Suprapubic skin (tissue), 4 donors: ENCODE measurements at places on chromosomes 7 and 10. TPM values are rescaled to one million over a fixed set of nuclear protein-coding genes. Genes with fewer than 3 reads are reported as not detected.

DNA sequence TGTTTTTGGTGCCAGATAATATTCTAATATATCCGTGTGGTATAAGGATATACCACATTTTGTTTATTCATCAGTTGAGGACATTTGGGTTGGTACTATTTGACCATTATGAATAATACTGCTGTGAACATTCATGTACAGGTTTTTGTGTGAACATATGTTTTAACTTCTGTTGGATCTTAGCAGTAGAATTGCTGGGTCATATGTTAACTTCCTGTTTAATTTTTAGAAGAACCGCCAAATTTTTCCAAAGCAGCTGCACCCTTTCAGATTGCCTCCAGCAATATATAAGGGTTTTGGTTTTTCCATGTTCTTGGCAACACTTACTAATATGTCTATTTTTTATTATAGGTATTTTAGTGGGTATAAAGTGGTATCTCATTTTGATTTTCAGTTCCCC, 22.8 kb downstream of the VPS26A start:
- H3K27ac ChIP-seq: no peak overlapping the region
- no peak for DNase-seq
- H3K4me1 ChIP-seq: peaks cover 13% of the 10 kb centered on the region
- H3K27me3 ChIP-seq: no peaks in the 10 kb centered on the region

DNA sequence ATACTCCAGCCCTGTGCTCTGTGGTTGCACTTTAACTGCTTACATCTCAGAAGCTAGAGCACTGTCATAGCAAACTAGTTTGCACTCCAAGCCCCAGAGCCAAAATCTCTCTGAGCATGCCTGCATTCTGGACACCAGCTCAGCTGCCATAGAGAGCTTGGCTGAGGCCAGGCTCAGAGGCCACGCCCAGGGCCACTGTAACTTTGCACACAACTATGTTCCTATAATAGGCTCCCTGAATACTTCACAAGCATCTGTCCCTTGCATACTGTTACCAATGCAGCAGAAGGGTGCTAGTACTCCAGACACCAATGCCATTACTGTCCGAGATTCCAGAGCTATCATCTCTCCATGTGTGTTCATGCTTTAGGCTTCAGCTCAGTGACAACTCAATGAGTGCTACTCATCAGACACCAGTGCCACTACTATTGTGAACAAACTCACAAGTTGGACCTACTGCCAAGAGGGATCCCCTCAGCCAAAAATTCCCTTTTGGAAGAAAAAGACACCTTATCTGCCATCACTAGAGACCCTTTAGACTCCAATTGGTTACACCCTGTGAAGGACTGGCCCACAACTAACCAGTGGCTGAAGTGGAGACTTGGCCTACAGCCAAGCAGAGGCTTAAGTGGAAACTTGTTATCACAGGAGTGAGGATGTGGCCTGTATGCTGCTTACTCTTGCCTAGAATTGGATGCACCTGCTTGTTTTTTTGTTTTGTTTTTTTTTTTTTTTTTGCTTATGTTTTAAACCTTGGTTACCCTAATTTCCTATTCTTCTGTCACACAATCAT, 211.6 kb upstream of the MAGI2 start:
- H3K4me3 ChIP-seq: no peak overlapping the region
- no peaks in the 10 kb centered on the region for H3K27me3 ChIP-seq
- no peaks in the 10 kb centered on the region for H3K36me3 ChIP-seq
- no peak for DNase-seq
- H3K27ac ChIP-seq: no peak overlapping the region

DNA sequence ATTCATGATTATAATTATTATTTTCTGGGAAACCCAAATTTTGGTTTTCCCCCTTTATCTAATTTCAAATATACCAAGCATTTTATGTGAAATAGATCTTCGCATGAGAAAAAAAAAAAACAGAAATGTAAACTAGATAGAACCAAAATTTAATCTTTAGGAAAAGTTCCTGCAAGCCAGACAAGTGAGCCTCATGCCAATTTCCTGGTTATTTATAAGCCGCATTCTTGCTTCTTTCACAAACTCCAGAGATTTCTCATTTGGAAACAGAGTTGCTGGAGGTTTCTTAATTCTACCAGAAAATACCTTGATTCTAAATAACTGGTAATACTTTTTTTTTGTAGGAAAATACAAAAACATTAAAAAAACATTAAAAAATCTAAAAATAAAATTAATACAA, 690.4 kb upstream of the IGFBP3 start:
- no peak for DNase-seq
- H3K27me3 ChIP-seq: no peaks in the 10 kb centered on the region
- H3K27ac ChIP-seq: no peak overlapping the region
- no peaks in the 10 kb centered on the region for H3K4me1 ChIP-seq
- no peaks in the 10 kb centered on the region for H3K36me3 ChIP-seq

GRCh38 chr7:42253316-42253715, 16.3 kb upstream of the GLI3 start:
- no peaks in the 10 kb centered on the region for H3K4me1 ChIP-seq
- H3K27me3 ChIP-seq: no peaks in the 10 kb centered on the region
- DNase-seq: no peak

DNA sequence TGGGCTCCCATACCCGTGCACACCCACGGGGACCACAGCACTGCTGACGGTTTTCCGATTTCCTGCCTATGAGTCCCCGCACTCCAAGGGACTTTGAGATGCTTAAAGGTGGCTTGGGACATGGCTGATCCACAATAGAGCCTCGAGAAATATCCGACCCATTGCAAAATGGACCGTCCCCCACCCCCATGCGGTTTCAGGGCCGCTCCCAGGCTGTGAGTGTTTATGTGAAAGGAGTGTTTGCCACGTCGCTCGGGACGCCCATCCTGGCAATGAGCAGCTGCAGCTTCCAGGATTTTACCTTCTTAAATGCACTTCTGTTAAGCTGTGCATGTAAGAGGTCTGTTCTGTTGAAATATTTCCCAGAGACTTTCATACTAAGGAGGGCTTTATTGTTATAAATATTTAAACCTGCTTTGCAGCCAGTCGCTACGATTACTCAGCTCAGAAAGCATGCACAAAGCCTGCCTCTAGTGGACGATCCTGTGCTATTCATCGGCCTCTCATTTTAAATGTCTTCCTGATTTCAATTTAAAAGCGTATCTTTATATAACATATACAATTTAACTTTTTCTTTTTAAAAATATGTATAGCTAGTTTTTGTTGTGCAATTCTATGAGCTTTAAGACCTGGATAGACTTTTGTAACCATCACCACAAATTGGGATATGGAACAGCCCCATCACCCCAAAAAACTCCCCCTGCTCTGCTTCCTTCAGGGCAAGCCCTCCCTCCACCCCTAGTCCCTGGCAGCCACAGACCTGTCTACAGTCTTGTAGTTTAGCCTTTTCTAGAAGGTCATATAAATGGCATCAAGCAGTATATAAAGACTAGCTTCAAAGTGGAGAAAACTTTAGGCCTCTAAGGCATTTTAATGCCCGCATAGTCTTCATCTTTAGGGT, 418.3 kb downstream of the PAXIP1 start:
- H3K27me3 ChIP-seq: no peaks in the 10 kb centered on the region
- DNase-seq: no peak
- no peak overlapping the region for H3K27ac ChIP-seq
- no peaks in the 10 kb centered on the region for H3K36me3 ChIP-seq
- no peaks in the 10 kb centered on the region for H3K4me1 ChIP-seq

DNA sequence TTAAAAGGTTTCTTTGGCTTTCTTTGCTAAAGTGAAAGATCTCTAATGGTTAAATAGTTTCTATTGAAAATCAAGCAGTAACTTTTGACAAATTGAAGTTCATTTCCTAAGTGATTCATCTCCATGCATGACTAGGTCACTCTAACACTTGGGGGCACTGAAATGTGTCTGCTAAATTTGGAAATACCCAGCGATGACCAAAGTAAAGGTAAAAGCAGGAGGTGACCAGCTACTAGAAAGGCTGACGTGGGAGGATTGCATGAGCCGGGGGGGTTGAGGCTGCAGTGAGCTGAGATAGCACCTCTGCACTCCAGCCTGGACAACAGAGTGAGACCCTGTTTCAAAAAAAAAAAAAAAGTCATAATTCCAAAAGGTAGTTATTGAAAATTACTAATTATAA, 111.8 kb upstream of the GPR141 start:
- H3K4me3 ChIP-seq: no peak overlapping the region
- H3K27me3 ChIP-seq: no peaks in the 10 kb centered on the region
- no peaks in the 10 kb centered on the region for H3K36me3 ChIP-seq
- no peaks in the 10 kb centered on the region for H3K4me1 ChIP-seq
- DNase-seq: no peak

- H3K27ac ChIP-seq: no peak overlapping the region
- no peaks in the 10 kb centered on the region for H3K36me3 ChIP-seq
- no peaks in the 10 kb centered on the region for H3K27me3 ChIP-seq
- DNase-seq: no peak
Observed at GRCh38 chr7:105782391-105783042, 93.9 kb downstream of the ATXN7L1 start.

GRCh38 chr10:91311601-91312381, 91.3 kb downstream of the PCGF5 start:
- no peak for DNase-seq
- H3K27ac ChIP-seq: no peak overlapping the region
- H3K4me1 ChIP-seq: peaks cover 3% of the 10 kb centered on the region
- H3K36me3 ChIP-seq: no peaks in the 10 kb centered on the region
- H3K27me3 ChIP-seq: no peaks in the 10 kb centered on the region

GRCh38 chr10:129046065-129046681, 420.9 kb upstream of the MGMT start:
- H3K4me1 ChIP-seq: peaks cover 5% of the 10 kb centered on the region
- no peaks in the 10 kb centered on the region for H3K36me3 ChIP-seq
- DNase-seq: no peak
- H3K27me3 ChIP-seq: peaks cover 12% of the 10 kb centered on the region

NRBF2 gene
- 12.2 TPM for total RNA-seq

GRCh38 chr7:132133501-132133900, 442.8 kb downstream of the PLXNA4 start:
- H3K27ac ChIP-seq: no peak overlapping the region
- no peaks in the 10 kb centered on the region for H3K4me1 ChIP-seq
- H3K27me3 ChIP-seq: no peaks in the 10 kb centered on the region
- DNase-seq: no peak

GRCh38 chr7:81473236-81473635, 296.6 kb downstream of the HGF start:
- DNase-seq: no peak
- H3K27ac ChIP-seq: no peak overlapping the region
- no peak overlapping the region for H3K4me3 ChIP-seq
- H3K36me3 ChIP-seq: no peaks in the 10 kb centered on the region

PKD2L1 gene
- not detected for total RNA-seq

- DNase-seq: no peak
- H3K36me3 ChIP-seq: no peaks in the 10 kb centered on the region
- no peak overlapping the region for H3K27ac ChIP-seq
- no peak overlapping the region for H3K4me3 ChIP-seq
Observed at GRCh38 chr10:126576336-126576735, 94.2 kb downstream of the C10orf90 start.

DNA sequence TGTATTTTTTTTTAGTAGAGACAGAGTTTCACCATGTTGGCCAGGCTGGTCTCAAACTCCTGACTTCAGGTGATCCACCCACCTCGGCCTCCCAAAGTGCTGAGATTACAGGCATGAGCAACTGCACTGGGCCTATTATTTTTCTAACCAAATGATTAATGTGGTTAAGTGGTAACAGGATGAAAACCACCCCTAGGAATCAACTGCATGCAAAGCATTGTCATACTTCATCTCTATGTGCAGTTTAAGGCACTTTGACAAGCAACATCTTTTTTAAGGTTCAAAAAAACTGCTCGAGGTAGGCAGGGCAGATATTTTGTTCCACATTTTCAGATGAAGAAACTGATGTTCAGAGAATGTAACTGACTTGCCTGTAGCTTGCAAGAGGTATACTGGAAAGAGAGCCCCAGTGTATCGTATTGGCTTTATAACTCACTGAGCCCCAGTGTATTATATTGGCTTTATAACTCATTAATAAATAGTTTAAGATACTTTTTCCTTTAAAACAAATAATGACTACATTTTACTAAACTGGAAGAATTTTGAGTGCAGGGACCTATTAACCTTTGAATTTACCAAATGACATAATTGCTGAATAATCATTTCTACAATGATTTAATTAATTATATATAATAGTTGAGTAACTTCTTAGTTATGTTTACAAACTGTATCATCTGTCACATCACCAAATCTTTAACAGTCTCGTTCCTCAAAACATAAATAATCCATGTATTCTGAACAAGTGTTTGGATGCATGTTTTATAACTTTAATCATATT, 38.1 kb downstream of the RTKN2 start:
- no peaks in the 10 kb centered on the region for H3K36me3 ChIP-seq
- H3K4me3 ChIP-seq: no peak overlapping the region
- no peaks in the 10 kb centered on the region for H3K27me3 ChIP-seq

CALHM1 gene
- not detected for total RNA-seq
